Activated CD4-positive, alpha-beta memory T cell treated with anti-CD3 and anti-CD28 coated beads, Interleukin-2, amount 10 ng/mL, durations not matched to agents 7 days and 5 days (primary cell): ENCODE measurements at places on chromosomes 6 and 20. TPM values are rescaled to one million over a fixed set of nuclear protein-coding genes. Genes with fewer than 3 reads are reported as not detected.

CLVS2 gene
- not detected for total RNA-seq

SYTL3 gene
- 135 TPM for total RNA-seq

KHDRBS2 gene
- total RNA-seq: not detected

SNPH gene
- total RNA-seq: 3.0 TPM
